ENCODE measurements at places on chromosomes 7 and 10.

- peak; percentile 59 for DNase-seq
Observed at GRCh38 chr10:63720072-63720537, 198.9 kb downstream of the REEP3 start.

DNA sequence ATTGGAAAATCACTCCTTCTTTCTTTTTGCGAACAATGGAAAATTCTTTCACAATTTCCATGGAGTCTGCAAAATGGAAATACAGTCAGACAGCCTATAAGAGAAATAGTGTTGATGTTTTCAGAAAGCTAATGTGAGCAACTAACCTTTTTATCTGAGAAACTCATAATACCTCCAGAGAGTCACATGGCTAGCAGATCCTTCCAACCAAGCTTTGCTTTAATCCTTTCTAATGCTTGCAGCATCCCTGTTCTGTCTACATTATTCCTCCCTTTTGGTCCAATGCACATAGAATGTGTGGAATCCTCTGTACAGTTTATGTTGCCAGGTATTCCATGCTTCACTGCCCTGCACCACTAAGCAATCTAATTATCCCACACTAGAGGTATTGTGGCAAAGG lies 717.5 kb upstream of the LRRN3 start:
- DNase-seq = no peak

GRCh38 chr7:15851201-15851600 lies 164.7 kb upstream of the MEOX2 start:
- DNase-seq = no peak

- DNase-seq = no peak
Observed at GRCh38 chr10:111356571-111356970, 279.7 kb downstream of the ADRA2A start.

DNA sequence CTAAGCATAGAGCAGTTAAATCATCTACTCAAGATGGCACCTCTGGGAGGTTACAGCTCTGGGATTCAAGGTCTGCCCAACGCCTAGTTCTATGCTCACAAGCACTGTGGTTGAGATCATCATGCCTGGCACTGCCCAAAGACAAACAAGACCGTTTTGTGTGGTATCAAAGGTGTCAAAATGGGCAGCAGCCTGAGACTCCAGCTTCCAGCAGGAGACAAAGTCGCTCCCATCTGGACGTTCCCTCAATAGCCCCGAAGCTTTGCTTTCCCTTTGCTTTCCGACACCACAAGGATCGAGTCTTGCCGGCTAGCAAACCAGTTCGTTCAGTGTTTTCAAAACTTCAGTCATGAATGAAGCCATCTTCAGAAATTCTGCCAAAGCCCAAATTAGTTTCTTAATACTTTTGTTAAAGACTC lies 5.1 kb downstream of the HABP2 start:
- DNase-seq = no peak

DNA sequence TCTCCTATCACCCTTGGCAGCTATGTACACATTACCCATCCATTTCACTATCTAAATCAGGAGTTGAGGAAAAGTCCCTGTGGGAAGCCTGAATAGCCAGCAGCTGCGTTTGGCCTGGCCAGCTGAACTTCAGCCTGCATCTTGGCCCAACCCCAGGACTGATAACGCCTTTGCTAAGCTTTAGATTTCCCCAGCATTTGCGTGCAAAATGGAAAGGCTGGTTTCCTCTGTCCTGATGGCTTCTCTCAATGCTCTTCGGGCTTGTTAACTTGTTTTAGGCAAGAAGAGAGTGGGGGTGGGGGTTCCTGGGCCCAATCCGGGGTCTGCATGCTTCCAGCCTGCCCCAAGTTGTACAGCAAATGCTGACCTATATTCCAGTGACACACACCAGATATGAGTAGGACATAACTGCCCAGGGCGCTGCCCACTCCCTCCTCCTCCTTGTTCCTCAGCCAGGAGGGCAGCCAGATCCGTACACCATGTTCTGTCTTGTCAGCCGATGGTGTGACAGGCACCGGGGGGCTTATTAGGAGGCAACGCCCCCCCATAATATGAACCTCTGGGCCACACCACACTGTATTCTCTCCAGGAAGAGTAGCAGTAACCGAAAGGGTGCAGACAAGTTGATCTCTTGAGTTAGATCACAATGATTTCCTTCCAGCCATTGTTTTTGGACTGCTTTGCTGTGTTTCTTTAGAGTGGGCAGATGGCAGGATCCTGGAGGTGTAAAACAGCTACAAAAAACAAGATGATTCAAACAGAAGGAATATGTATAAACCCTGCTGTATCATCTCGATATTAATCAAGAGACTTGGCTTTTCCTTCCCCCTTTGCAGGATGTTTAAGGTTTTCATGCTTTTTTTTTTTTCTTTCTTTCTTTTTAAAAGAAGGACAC lies 339.0 kb downstream of the RNLS start:
- DNase-seq = no peak

- DNase-seq = no peak
Observed at GRCh38 chr10:99937630-99938029, 72.1 kb downstream of the DNMBP start.

GRCh38 chr10:14836208-14836607 lies 1.6 kb downstream of the CDNF start:
- DNase-seq = no peak

- no peak for DNase-seq
Observed at GRCh38 chr7:10355816-10356215, 617.9 kb upstream of the PHF14 start.

All from naive B cell (primary cell).